NCI-H2081 treated with DMSO at 0.1 percent for 48 hours (cell line): ENCODE measurements at places on chromosomes 7 and 10.
A peak's percentile ranks its signal among the peaks of the same experiment; 100 is the strongest.

DNA sequence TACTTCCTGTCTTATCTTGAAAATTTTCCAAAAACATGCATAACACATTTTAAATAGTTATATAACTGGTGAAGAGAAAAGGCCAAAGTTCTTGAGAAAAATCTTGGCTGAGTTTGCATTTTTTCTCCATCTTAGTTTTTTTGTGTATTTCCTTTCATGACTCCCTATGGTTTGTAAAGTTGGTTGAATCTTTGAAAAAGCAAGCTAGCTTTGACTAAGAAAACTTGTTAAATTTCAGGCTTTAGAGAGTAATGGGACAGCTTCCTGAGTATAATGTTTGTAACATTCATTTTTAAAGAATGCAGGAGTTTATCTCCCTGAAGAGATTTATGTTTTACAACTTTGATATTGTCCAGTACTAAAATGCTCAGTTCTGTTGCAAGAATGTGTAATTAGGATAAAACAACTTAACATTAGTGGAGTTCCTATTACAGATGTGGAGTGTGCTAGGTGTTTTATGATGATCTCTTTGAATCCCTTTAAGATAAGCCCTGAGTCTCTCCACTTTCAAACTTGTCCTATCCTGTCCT, 11.1 kb upstream of the HERPUD2 start:
- no peak for DNase-seq

- no peak for DNase-seq
Observed at GRCh38 chr10:48464121-48464870, 140.6 kb downstream of the ARHGAP22 start.

GRCh38 chr10:125093974-125094705, 66.2 kb downstream of the CTBP2 start:
- DNase-seq, result no peak

DNA sequence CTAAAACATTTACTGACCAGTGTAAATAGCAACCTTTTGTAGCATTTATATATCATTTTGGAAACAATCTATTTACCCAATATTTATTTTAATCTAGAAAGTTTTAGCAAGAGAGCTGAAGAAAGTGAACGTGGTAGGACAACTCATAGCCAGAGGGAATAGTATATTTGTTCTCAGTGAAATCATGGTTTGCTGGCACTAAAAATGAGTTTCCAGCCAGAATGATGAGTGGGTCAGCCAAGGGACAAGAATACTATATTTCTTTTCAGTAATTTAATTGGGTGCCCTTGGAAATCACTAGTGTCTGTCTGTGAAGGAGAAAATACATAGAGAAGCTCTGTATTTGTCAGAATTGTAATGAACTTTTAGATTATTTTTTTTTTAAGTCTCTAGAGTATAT, 74.9 kb downstream of the MINPP1 start:
- DNase-seq, result no peak

- DNase-seq, result no peak
Observed at GRCh38 chr7:72413290-72413689, 1.2 kb upstream of the CALN1 start.

- DNase-seq, result peak; percentile 54
Observed at GRCh38 chr7:82286798-82287140, 156.8 kb downstream of the CACNA2D1 start.

- DNase-seq, result no peak
Observed at GRCh38 chr10:132229834-132230556, 43.2 kb downstream of the DPYSL4 start.

- DNase-seq, result peak; percentile 95
Observed at GRCh38 chr7:47428052-47428767, 153.7 kb downstream of the TNS3 start.

DNA sequence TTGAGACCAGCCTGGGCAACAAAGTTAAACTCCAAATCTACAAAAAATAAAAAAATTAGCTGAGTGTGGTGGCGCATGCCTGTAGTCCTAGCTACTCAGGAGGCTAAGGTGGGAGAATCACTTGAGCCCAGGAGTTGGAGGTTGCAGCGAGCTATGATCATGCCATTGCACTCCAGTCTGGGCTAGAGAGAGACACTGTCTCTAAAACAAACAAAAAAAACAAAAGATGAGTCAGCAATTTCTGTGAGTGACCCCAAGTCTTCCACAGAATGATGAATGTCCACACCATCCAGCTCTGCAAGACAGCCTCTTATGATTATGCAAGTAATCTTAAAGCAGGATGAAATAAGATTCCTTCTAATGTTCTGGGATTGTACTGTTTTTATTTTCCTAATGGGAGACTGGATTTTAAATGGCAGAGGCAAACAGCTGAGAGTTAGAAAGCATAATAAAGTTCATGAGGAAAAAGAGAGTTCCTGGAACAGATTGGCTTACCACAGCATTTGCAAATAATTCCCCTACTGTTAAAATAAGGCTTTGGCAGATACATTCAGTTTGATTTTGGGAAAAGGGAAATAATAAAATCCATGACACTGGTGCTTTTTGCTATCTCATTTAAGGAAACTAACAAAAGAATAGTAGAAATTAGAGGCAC, 18.9 kb upstream of the PRKAR2B start:
- DNase-seq, result no peak

DNA sequence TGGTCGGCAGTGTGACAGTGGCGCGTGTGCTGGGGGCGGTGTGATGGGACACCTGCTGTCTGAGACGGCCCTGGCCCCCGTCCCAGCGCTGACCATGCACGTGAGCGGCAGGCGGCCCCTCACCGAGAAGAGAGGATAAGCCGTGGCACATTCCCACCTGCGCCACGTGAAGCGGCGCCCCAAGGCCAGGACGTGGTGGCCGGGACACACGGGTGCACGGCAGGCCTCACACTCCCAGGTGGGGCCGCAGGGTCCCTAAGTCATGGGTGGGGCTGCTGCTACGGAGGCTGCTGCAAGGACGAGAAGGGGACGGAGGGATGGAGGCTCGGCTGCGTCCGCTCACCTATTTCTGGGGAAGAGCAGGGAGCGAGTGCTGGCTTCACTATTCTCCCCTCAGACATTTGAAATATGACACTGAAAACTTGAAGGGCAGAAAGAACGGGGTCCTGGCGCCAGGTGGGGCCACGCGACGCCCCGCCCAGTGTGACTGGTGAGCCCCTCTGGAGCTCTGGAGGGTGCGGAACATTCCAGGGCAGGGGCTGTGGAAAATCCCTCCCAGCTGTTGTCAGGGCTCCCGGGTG, 7.5 kb downstream of the CYP2W1 start:
- no peak for DNase-seq

GRCh38 chr7:31917256-31917655, 153.0 kb downstream of the PDE1C start:
- DNase-seq, result no peak

GRCh38 chr10:50407076-50407801, 155.9 kb upstream of the ASAH2 start:
- DNase-seq, result no peak
